ENCODE measurements at places on chromosomes 4 and X.
A peak's percentile ranks its signal among the peaks of the same experiment; 100 is the strongest.

- DNase-seq, result no peak
Measured at GRCh38 chrX:115093191-115093590, 75.8 kb upstream of the IL13RA2 start.

- no peak for DNase-seq
Measured at GRCh38 chr4:186161138-186161537, 30.2 kb upstream of the CYP4V2 start.

DNA sequence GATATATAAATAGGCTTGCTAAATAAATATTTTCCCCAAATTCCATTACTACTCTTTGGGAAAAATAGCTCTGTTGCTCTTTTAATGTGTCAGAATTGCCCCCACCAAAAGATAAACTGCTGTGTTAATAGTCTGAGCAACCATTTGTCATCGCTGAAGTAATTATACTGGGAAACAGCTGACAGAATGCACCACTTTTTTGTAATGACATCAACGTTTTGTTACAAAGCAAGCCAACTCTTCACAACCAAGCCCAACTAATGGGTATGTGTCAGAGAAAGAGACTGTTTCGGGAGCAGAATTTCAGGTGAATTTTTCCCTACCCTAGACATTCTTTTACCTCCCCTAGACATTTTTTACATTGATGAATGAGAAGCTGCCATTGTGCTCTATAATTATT, 405.0 kb upstream of the MAGEB18 start:
- DNase-seq, result no peak

- no peak for DNase-seq
Measured at GRCh38 chr4:33737726-33738125, 2506.6 kb downstream of the ARAP2 start.

- peak; percentile 78 for DNase-seq
Measured at GRCh38 chr4:174654634-174655033, 132.3 kb upstream of the HPGD start.

DNA sequence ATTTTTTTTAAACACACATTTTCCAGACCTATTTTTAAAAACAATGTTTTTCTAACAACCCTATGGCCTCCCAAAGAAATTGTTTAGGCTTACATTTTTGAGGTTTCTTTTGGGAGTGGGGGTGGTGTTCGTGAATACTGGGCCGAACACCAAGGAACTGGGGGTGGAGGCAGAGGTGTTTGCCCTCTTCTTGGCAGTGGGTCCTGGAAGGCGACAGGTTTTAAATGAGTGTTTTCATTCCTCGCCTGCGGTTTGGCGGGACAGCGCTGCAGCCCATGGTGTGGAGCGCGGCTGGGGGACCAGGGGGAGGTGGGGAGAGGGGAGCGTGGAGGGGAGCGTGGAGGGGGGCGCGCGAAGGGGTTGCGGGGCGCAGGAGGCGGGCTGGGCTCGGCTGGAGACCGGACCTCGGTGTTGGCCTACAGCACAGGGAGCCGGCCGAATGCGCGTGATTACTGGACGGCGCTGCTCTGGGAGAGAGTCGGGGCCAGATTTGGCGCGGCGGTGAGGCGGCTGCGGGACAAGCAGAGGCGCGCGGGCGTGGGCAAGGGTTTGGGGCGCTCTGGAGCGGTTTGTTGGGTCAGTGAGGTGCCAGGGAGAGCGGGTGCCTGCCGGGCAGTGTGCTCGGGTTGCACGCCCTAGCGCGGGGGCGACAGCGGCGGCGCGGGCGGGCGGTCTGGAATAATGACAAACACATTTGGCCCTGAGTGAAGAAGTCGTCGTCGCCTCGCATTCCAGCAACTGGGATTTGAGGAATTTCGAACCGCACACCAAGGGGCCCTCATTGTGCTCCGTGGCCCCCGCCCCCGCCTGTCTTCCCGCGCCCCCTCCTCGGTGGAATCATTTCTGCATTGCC, 764 bp downstream of the PDGFRA start:
- no peak for DNase-seq

DNA sequence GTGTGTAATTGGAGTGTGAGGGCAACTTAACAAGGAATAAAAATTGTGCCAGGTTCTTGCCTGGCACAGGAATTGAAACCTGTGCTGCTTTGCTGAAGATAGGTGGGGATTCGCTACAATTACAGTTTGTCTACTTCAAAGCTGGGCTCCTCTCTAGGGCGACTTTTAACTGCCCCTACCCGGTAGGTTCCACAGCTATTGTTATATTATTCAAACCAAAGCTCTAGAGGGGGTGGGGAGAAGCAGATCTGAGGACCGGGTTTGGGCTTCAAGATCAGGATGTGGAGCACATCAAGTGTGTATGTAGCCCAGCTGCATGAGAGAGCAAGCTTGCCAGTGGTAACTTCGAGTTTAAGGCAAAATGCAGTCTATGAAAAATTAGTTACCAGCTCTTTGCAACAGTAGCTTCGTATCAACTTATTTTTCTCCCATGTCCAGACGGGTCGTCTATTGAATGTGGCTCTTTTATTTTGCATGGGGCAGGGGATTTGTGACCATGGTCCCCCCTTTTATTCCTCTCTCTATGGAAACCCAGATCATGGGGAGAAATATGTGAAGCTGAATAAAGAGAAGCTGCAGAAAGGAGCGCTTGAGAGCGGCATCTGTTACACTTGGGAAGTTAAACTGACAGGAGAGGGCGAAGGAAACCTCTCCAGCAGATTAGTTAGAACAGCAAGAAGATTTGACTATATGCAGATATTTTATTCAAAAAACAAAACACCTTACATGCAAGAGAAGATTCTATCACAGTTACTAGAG, 3.2 kb upstream of the POU3F4 start:
- DNase-seq, result no peak

DNA sequence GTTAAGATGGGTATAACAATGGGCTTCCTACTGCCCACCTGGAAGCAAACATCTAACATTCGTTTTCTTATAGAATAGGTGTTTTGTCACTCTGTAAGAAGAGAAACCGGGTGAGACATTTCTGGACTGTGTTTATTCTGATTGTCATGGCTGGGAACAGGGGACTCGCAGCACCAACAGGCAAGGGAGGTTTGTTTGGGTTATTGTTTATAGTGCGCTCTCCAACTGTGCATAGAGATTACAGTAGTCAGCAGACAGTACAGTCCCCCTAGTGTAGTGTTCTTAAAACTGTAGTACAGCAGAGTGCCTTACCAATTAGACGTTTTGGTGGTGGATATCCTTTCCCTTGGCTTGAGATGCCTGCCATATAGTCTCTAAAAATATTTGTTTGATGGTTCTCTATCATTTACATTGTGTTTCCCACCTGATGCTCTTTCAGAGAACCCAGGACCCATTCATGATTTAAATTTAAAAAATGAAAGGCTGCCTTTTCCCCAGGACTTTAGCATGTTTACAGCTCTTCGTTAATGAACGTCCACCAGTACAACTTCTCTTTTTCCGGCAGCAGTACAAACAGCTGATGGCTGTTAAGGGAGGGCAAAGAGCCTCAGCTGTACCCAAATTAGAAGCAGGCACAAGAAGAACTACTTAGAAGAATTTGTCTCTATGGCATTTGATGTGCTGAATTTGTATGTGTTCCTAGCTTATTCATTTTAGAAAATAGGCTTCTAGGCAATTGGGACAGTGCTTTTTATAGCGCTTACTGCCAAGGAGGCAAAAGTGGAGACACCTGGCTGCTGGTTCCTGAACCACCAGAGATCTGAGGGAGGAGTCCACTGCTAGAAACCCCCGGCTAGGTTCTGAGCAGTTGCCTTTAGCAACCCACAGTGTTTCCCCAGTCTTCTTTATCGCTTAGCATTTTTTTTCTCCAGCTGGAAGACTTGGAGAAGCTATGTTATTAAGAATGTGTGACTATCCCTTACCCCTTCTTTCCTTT, 1.0 kb upstream of the RNF150 start:
- DNase-seq, result no peak

Measured in hematopoietic multipotent progenitor cell treated with erythropoietin and hydrocortisone succinate and interleukin-3 and kit ligand, for 8 days (in vitro differentiated cells).